ENCODE measurements at places on chromosomes 6 and 20. TPM values are rescaled to one million over a fixed set of nuclear protein-coding genes. Genes with fewer than 3 reads are reported as not detected.

Gene TCP1
- 438 TPM for total RNA-seq

DNA sequence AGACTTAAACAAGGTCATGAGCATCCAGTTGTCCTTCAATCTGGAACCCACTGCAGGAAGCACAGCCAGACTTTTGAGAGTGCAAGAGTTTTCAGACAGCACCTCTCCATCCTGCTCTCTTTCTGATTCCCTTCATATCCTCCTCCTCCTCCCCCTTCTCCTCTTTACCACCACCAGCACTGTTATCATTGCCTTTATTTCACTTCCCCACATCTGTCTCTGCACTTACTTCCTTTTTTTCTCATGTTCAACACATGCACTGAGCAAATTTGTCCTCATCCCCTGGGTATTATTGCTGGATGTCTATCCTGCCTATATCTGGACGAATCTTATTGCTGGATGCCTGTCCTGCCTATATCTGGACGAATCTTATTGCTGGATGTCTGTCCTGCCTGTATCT is 554.8 kb downstream of the DHX35 start:
- H3K27ac ChIP-seq: no peak overlapping the region
- H3K4me1 ChIP-seq: no peaks in the 10 kb centered on the region
- DNase-seq: no peak
- no peaks in the 10 kb centered on the region for H3K36me3 ChIP-seq

DNA sequence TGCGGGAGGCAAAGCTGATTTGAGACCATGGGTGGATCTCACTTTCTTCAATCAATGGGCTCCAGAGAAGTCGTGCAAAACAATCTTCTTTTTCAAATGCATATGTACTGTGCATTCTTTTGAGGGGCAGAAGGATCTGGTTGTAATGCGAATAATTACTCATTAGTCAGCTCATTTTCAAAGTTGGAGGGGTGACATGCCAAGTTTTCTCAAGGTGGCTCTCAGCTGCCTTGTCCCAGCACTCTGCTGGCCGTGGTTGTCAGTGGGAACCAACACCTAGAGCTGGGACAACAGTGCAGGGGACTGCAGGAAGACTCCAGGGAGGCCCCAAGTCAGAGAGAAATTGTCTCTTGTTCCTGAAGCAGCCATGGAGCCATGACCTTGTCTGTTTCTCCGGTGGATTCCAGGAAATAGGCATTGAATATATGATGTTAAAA is 25.3 kb downstream of the MYT1 start:
- no peaks in the 10 kb centered on the region for H3K36me3 ChIP-seq
- no peak for DNase-seq
- no peak overlapping the region for H3K27ac ChIP-seq
- H3K4me1 ChIP-seq: peaks cover 5% of the 10 kb centered on the region
- H3K4me3 ChIP-seq: no peak overlapping the region
- peaks cover 11% of the 10 kb centered on the region for H3K27me3 ChIP-seq

GRCh38 chr6:115643762-115644161 is 416.9 kb downstream of the FRK start:
- H3K4me1 ChIP-seq: no peaks in the 10 kb centered on the region
- no peaks in the 10 kb centered on the region for H3K27me3 ChIP-seq
- H3K4me3 ChIP-seq: no peak overlapping the region
- DNase-seq: no peak
- H3K27ac ChIP-seq: no peak overlapping the region

GRCh38 chr6:12593771-12594529 is 122.6 kb upstream of the PHACTR1 start:
- no peak overlapping the region for H3K4me3 ChIP-seq
- H3K27ac ChIP-seq: no peak overlapping the region
- H3K36me3 ChIP-seq: no peaks in the 10 kb centered on the region
- DNase-seq: no peak
- H3K27me3 ChIP-seq: peaks cover 12% of the 10 kb centered on the region
- H3K4me1 ChIP-seq: no peaks in the 10 kb centered on the region

DNA sequence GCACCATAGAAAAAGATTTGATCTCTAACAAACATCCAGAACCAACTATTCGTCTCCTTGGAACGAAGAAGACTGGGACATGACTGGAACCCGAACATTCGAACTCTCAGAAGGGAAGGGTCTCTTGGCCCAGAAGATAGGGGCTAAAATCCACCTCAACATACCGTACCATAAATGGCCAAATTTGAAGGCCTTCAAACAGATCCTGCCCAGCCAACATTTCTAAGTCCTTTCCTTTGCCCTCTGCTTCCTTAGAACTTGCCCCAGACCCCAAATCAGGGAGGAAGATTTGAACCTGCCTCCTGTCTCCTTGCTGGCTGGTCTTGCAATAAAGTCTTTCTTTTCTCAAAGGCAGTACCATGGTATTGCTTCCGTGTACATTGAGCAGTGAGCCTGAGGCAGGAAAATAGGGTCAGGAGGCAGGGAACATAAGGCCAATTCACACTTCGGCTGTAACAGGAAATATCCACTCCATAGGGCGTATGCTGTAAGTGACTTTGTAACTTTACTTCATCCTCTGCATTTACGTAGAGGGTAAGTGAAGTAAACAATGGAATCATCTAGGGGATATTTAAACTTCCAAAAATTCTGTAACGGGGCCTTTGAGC is 1.8 kb upstream of the PXDC1 start:
- no peak overlapping the region for H3K4me3 ChIP-seq
- no peak overlapping the region for H3K27ac ChIP-seq
- peaks cover 30% of the 10 kb centered on the region for H3K27me3 ChIP-seq
- no peaks in the 10 kb centered on the region for H3K36me3 ChIP-seq
- DNase-seq: no peak

- H3K27ac ChIP-seq: no peak overlapping the region
- no peaks in the 10 kb centered on the region for H3K36me3 ChIP-seq
- no peak for DNase-seq
- H3K4me1 ChIP-seq: no peaks in the 10 kb centered on the region
These were observed 67.1 kb downstream of the EPB41L2 start for GRCh38 chr6:130995783-130996447.
